ENCODE measurements at places on chromosomes 1 and 21. TPM values are rescaled to one million over a fixed set of nuclear protein-coding genes. Genes with fewer than 3 reads are reported as not detected.

The CPLANE2 gene
- total RNA-seq: 3.0 TPM

The PLEKHN1 gene
- 6.3 TPM for total RNA-seq

The TRIM17 gene
- not detected for total RNA-seq

The HES3 gene
- total RNA-seq: not detected

The SPRR2E gene
- total RNA-seq: not detected

The COL11A1 gene
- 10.4 TPM for total RNA-seq

All from tongue (tissue), 3 donors.